DMS 273 treated with DMSO at 0.1 percent for 48 hours (cell line): ENCODE measurements at places on chromosomes 1 and 21.
A peak's percentile ranks its signal among the peaks of the same experiment; 100 is the strongest.

GRCh38 chr1:198544265-198544664 lies 3.8 kb upstream of the ATP6V1G3 start:
- no peak for DNase-seq

DNA sequence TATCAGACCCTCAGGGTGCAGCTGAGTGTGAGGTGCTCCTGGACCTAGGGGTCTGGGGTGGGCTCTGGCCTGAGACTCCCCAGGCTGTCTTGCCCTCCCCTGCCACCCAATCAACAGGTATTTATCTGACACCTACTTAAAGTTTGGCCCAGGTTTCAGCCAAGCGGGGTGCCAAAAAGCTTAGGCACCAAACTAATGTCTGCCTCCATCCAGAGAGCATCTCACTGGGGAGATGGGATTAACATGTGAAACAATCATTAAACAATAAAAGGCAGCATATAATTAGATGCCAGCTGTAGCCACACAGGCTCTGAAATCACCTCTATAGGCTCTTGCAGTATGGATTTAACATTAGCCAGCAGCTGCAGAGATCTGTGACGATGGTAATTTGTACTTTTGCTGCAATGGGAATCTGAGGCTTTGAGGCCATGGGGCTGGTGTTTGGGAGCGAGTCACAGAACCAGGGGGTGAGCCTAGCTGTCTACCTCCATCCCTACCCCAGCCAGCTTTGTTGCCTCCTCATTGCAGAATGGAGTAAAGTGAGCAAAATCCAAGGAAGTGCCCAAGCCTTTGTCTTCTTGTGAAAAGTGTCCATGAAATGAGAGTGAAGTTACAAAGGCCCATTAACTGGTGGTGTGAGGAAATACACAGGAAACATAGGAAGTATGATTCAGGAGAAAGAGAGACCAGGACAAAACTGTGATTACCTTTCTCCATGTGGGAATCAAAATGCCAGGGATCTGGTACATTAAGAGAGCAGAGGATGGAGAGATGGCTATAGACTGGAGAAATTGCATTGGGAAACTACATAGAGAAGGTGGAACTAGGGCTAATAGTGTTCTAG lies 36.1 kb downstream of the EIF2D start:
- DNase-seq: no peak

DNA sequence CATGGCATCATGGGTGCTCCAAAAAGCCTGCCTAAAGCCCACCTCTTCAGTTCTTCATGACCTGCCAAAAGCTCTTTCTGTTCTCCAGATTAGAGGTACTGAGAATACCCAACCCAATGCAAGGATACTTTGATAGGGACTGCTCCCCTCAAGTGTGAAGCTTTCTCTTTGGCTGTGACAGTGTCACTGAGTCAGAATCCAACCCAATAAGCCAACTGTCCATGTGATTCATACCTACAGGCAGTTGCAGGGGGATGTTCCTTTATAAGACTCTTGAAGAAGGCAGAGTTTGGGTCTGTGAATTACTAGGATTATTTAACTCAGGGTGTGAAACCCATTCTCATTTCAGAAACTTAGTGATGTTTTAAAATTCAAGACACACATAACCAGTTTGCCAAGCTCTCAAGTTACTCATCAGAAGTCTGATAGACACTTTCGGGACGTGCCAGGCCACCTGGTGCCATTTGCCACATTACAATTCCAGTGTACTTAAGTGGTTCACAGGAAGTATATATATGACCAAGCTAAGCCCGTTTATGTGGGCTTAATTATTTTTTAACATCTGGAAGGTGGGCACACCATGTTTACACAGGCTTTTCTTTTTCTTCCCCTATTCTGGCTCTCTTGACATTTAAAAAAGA lies 265.8 kb downstream of the NFIA start:
- DNase-seq: no peak

DNA sequence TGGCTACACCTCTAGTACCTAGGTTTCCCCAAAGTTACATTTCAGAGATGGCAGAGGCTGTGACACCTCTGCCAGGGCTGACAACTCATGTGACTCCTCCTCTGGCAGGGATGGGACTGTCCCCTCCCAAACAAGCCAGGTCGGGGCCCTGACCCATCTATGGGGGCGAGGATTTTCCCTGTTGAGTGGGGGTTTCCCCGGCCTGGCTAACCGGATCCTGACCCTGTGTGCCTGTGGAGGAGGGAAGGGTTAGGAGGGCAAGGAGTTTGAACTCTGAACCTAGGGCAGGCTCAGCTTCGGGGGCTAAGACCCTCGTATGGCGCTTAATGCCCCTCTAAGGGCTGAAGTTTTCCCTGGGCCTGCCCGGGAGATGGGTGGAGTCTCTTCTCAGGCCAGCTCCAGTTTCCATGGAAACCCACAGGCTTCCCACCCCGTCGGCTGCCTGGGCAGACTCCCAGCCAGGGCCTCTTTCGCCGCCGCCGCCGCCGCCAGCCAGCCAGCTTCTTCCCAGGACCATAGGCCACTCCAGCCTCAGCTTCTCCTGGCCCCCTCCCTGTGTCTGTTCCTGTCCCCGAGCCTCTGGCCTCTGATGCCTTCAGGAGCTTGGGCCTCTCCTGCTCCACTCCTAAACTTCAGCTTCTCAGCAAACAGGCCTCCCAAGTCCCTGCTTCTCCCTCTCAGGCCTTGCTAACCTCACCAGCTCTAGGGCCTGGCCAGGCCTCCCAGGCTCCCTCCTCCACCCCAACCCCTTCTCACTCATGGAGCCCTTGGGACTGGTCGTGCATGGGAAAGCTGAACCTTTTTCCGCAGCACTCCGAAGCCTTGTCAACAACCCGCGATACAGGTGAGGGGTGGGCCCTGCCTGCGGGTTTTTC lies at the start of gene BTBD19:
Gene BTBD19 (plus strand): TSS at position 461 of the 875 bp plus-strand sequence. CDS start 298 bp downstream, at position 759.
- no peak for DNase-seq

DNA sequence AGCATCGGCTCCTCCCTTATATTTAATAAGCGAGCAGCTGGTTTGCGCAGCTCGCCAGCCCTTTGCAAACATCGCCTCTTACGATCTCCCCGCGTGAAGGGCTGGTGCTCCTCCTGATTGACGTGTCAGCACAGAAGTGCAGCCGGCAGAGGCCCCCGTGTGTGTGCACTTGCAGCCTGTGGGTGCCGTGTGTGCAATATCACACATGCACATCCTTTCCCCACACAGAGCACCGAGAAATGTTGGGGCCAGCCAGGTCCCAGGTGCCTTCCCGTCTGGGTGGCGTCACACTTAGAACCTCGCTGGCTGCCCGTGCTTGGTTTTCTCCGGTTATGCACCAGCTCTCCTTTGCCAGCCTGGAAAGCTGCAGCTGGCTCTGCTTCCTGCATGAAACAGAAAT lies 126.6 kb upstream of the AJAP1 start:
- DNase-seq: no peak

- no peak for DNase-seq
Observed at GRCh38 chr1:87418048-87418447, 89.4 kb downstream of the LMO4 start.

GRCh38 chr1:6124341-6124740 lies 55.8 kb downstream of the CHD5 start:
- DNase-seq: no peak

DNA sequence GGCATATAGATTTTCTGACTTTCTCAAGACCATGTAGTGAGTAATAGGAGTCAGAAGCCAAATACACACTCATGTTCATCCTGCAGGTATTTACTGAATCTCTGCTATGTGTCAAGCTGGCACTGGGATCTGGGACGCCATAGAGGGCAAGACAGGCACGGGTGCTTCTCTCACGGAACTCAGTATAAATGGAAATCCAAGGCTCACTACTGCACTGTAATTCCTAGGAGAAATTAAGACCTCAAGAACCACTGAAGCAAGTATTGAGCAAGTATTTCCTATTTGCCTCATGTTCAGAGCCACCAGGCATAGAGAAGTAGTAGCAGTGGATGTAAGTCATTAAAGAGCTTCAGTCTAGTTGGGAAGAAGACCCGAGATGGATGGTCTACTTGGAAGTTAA lies 38.9 kb downstream of the EIF2D start:
- no peak for DNase-seq

DNA sequence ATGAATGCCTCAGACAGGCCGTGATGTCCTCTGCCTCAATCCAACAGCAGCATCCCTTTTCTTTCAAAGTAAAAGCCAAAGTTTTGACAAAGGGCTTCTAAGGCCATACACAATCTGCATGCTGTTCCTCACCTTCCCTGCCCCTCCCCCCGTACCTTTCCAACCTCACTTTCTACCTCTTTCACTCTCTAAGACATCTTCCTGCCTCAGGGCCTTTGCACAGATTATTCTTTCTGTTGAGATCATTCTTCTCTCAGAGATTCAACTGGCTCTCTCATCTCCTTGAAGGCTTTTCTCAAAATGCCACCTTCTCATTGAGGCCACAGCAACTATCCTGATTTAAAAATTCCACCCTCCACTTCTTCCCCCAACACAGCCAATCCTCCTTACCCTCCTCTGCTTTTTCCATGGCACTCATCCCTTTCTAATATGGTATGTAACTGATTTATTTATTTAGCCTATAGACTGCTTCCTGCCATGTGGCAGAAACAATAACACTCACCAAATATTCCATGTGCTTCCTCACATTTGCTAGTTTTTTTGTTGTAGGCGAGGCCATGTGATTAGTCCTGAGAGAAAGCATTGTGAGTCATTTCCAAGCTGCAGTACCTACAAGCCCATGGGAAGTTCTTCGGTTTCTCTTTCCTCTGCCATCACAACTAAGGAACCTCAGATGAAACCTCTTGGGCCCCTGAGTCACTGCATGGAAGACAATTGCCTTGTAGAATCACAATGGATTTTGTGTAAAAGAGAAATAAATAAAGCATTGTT lies 58.7 kb upstream of the GADD45A start:
- no peak for DNase-seq

GRCh38 chr1:6245869-6246496 lies 2.0 kb downstream of the HES3 start:
- DNase-seq: no peak

DNA sequence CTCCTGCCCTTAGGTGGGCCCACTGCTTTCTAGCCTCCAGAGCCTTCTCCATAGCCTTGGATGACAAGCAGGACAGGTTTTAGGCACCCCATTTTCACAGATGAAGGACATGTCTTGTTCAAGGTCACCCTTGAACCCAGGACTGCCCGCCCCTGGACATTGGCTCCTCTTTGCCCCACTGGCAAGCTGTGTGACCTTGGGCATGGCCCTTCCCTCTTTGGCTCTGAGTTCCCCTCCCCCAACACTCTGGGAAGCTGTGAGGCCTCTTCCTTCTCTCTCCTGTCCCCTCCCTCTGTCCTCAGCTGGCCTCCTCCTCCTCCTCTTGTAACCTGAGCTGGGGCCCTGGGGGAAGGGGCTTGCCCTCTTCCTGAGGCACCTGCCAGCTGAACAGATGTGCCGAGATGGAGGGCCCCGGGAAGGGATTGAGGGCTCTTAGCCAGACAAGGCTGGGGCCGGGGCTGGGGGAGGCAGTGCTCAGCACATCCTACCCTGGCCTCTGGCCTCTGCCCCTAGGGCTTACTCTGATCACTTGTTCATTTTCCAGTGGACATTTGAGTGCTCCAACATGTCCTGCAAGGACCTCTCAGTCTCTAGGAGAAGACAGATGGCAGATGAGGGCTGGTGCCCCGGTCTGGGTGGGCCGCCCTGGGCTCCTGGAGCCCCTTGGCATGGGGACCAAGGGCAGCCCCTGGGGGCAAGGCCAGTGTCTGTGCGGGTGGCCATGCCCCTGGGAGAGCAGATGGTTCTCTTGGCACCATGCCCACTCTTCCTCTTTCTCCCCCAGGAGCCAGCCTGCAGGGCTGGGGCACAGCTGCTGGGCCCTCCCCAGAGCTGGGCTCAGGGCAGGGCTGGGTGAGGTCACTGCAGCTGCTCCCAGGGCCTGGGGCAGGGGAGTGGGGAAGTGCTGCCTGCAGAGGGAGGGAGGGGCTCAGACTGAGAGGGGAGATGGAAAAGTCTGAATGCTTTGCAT lies 10.7 kb downstream of the FOXO6 start:
- peak; percentile 100 for DNase-seq

DNA sequence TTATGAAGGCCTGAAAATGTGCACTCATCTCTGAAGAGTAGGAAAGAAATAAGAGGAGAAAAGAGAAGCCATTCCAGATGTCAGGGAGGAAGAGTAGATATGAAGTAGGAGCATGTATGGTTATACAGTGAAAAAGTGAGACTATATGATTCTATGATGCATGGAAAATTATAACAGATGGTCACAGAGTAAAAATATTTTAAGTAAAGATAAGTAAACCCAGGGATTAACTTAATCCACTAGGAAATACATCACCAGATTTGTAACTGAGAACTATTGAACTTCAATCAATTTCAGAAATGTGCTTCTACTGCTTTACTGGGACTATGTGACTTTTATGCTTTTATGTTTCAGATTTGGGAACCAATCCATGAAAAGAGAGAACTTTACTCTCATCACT lies at the start of gene OR10J1:
Gene OR10J1 (plus strand): TSS at position 301 of the 400 bp plus-strand sequence. CDS start 70 bp downstream, at position 371.
- DNase-seq: no peak

- DNase-seq: no peak
Observed at GRCh38 chr1:9145021-9145668, 16.2 kb upstream of the GPR157 start.

DNA sequence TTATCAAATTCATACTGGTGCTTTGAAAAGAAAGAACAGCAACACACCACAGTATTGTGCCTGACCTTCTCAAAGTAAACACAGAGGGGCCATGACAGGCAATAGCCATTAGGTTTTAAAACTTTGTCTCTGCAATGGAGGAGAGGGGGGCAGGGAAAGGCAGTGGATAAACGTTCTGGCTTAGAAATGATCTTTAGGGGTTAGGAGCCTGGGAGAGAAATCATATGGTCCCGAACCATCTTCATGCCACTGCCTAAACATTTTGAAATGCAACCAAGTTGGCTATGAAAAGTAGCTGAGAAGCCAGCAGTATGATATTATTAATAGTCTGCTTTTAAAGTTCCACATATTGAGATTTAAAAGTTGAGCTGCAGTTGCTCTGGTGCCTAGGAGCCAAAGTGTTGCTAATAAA lies 39.8 kb downstream of the PLPP3 start:
- no peak for DNase-seq

DNA sequence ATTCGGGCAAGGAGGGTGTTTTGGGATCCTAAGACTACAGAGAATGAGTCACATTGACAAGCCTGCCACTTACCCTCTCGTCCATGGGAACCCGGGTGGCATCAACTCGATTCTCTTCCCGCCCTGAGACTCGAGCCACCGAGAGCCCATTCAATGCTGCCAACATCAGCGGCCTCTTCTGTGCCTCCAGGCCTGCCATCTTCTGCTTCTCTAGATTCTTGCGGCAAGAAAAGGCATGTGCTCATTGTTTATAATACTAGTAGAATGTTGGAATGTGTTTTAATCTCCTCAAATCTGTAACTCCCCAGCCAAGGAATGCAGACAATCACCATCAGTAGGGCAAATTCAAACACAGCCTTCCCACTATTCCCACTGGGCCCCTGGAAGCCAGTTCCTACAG lies 96.9 kb downstream of the SMYD2 start:
- DNase-seq: no peak

DNA sequence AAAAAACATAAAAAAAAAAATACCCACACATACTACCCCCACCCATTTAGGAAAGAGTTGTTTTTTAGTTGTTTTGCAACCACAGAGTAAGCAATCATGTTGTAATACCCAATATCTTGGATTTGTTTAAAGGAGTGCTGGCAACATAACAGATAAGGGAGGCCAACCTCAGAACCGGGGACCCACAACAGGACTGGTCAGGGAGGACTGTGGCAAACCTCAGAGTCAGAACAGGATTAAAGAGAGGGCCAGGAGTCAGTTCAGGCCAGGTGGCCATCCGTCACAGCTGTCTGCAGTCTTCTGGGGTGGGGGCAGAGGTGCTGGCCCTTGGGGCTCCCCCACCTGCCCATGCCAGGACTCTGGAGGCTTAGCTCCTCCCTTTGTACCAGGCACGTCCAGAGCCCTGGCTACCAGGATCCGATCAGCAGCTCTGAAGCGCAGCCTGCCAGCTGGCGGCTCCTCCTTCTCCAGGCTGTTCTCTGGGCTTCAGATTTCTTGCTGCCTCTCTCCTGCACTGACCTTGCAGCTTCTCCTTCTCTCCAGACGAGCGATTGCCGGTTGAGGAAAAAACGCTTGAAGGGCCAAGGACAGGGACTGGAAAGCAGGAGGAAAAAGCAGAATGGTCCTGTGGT lies 7.9 kb downstream of the H6PD start:
- DNase-seq: peak; percentile 8
